ENCODE measurements at places on chromosomes 12 and 14.
A peak's percentile ranks its signal among the peaks of the same experiment; 100 is the strongest.

DNA sequence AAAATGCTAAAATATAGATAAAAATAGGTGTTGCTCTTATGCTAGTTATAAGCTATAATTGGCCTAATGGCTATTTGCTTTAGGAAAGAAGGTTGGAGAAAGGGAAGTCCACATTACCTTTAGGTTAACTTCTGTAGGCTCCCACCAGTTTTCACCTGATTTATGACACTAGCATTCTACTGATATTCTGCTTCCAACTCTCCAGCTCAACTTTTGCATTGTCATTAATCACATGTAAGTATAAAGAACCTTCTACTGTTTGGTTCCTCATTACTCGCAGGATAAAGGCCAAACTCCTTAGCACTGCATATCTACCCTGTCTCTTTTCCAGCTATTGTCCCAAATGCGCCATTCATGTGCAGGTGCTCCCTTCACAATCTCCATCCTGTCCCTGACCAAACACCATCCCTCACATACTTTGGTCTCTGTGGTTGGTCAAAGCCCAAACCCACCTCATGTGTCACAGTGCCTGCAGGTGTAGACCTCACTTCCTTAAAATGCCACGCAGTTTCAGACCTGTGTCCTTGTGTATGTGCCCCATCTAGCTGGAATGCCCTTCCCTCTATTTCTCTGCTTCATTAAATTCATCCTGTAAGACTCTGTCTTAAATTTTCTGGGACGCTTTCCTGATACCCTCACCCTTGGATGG is 3.3 kb downstream of the DDHD1 start:
- DNase-seq, result no peak

DNA sequence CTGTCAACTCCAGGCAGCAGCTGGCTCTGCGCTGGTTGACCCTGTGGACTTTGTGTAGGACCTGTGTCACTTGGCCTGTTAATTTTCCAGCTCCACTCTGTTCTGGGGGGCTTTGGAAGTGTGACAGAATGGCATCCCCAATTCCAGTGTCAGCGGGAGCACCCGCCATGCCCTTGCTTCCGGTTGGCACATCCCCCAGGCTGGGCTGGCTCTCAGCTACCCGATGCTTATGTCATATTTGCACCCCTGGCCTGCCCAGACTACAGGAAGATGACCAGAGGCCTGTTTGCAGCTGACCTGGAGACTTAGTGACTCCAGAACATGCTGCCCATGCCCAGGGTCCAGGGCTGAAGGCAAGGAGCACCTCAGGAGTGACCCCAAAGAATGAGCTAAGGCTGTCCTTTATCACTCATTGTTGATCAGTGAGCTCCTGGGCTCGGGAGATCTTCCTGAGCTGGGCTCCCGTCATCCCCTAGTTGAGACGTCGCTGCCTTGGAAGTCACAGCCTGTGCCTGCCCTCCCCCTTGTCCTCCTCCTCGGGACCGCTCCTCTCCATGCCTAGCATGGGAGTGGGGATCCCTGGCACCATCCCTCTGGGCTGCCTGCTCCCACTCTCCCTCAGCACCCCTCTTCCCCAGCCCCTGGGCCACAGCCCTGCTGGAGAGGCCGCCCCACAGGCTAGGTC is 163.4 kb upstream of the RTL1 start:
- no peak for DNase-seq

DNA sequence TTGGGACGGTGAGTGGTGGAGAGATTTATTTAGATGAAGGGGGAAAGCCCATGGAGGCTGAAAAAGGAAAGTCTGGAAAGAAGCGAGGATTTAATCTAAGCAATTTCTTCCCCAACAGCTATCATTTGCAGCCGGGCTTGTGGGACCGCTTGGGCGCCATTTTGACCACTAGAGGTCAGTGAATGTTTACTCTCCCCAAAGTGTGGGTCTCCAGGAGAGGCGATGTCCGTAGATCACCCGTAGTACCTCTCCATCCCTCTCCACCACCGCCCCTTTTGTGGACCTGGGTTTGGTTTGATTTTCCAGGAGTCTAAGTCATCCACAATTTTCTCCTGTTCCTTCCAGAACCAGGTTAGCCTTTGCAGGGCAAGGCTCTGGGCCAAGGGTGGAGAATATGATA is 91.2 kb upstream of the PARP11 start:
- peak; percentile 2 for DNase-seq

- no peak for DNase-seq
These were observed 38.0 kb downstream of the PTGER2 start for GRCh38 chr14:52352061-52352491.

- DNase-seq, result no peak
These were observed 322.1 kb downstream of the ADGRD1 start for GRCh38 chr12:131275824-131276223.

DNA sequence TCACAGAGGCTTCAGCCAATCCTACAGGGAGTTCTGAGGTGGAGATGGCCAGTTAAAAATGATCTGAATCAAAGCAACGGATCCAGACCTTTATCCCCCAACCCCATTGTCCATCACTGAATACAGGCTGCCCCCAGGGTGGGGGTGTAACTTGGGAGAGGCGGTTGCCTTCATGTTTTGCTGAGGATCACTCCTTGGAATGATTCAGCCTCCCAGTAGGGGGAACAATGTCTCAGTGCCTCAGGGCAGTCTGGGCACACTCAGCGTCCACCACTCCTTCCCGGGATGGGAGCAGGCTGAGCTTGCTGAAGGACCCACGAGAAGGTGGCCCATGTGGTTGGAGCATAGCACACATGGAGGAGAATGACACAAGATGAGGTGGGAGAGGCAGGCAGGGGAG is 60.2 kb downstream of the RFX4 start:
- DNase-seq, result no peak

- DNase-seq, result peak; percentile 94
These were observed 4.4 kb downstream of the ZNF219 start for GRCh38 chr14:21093769-21094681.

DNA sequence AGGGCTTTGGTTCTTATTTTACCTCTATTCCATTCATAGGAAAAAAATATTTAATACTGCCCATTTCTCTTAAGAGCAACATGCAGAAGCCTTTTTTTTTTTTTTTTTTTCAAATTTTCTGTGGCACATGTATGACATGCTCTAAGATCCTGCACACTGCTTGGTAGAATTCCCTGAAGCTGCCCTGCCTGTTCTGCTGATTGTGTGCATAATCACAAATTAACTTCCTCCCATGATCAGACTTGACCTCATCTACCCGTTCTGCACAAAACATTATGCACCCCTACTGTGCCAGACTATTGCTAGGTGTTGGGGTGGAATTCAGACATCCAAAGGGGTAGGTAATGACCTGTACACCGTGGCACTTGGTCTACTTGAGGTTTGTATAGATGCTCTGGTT is 22.2 kb downstream of the SUDS3 start:
- DNase-seq, result no peak

- DNase-seq, result no peak
These were observed 95.1 kb downstream of the UNC79 start for GRCh38 chr14:93525696-93526451.

DNA sequence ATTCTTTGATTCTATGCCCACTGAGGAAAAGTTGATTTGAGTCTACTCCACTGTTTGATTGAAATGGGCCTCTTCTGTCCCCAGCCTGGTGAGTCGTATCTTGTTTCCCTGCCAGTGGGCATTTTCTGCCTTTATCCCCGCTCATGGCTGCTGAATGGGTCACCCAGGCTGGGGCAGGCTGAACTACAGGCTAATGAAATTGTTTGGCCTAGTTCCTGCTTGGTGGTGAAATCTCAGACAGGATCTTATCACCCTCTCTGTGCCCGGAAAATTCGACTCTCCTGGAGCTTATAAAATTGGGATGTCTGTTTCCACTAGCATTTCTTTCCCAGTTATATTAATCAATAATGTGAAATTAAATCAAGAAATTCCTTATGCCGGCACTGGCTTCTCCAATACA is 65.0 kb downstream of the CHST11 start:
- DNase-seq, result no peak

DNA sequence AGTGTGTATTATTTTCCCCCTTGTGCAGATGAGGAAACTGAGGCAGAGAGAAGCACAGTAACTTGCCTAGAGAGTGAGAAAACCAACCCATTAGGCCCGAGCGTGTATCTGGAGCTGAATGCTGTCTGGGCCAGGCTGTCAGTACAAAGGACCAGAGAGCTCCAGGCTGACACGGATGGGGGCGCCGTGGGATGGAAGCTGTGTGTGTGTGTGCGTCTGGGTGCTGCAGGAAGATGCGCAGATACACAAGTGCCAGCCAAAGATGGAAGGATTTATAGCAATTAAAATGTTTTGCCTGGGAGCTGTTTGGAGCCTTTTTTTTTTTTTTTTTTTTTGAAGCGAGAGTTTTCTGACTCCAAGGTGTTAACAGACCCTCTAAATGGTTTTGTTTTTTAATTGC is 53.7 kb upstream of the GPATCH2L start:
- DNase-seq, result no peak

Measured in A673 (cell line).